ENCODE measurements at places on chromosomes 1 and 21. TPM values are rescaled to one million over a fixed set of nuclear protein-coding genes. Genes with fewer than 3 reads are reported as not detected.

GUCA2A gene
- not detected for polyA plus RNA-seq

GBP4 gene
- polyA plus RNA-seq, result 1.9 TPM

ACTL8 gene
- not detected for polyA plus RNA-seq

DNA sequence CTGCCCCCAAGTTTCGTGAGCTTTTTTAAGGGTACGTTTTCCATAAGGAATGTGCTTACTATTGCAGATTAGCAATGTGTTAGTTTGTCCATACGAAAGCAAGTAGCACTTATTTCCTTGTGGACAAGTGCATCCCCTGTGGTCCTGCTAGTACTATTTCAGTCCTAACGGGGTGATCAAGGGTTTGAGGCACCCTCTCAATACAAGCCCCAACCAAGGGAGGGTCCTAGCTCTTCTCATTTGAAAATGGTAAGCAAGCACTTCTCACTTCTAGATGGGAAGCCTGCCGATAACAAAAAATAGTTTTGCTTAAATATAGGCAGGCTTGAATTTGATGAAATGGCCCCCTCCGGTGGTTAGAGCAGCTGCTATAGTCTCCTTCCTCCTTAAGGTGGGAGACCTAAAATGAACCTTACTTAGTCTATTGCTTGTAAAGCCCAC is 64.0 kb upstream of the HMCN1 start:
- peak; percentile 74 for DNase-seq

DNA sequence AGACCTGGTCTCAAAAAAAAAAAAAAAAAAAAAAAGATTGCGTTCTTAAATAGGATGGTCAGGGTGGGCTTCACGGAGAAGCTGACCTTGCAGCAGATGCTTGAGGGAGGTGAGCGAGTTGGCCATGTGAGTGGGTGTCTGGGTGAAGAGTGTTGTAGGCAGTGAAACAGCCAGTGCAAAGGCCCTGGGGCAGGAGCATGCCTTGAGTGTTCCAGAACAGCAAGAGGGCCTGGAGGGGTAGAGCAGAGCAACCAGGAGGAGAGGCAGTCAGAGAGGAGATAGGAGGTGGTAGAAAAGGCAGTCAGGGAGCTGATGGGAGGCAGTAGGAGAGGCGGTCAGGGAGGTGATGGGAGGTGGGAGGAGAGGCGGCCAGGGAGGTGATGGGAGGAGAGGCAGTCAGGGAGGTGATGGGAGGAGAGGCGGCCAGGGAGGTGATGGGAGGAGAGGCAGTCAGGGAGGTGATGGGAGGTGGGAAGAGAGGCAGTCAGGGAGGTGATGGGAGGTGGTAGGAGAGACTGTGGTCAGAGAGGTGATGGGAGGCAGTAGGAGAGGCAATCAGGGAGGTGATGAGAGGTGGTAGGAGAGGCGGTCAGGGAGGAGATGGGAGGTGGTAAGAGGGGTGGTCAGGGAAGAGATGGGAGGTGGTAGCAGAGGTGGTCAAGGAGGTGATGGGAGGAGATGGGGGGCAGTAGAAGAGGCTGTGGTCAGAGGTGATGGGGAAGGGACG is 20.2 kb upstream of the PADI6 start:
- no peak for DNase-seq

DNA sequence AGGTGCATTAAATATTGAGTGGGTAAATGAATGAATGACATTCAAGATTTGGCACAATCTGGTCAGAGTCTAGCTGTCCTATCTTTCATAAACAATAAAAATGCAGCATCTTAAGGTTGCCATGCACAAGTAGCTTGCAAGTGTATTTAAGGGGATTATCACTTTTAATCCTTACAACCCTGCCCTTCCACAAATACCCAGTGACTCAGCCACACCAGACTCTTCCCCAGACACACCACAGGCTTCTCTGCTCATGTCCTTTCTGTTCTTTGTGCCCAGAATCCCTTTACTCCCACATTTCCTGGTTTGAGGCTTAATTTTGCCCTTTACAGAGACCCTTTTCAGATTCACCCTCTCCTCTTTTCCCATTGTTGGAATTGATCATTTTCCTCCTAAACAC is 59.8 kb downstream of the KIRREL1 start:
- no peak for DNase-seq

- no peak for DNase-seq
Measured at GRCh38 chr1:170001266-170001665, 73.2 kb downstream of the KIFAP3 start.

DNA sequence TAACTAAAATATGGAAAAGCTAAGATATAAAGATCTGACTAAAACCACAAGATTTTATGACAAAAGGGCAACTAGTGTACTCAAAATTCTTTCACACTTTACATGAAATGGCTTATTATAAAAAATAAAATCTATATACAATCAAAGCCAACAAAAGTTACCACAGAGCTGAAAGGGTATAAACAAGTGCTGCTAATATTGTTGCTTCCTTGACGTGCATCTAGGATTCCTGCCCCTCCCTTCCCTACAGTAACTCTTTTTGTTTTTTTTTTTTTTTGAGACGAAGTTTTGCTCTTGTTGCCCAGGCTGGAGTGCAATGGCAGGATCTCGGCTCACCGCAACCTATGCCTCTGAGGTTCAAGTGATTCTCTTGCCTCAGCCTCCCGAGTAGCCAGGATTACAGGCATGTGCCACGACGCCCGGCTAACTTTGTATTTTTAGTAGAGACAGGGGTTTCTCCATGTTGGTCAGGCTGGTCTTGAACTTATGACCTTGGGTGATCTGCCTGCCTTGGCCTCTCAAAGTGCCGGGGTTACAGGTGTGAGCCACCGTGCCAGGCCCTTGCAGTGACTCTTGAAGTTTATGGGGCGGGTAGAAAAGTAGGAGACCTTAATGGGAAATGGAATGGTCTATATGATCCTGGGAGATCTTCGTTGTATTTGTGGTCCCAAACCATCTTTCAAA is 4.5 kb downstream of the SRSF4 start:
- no peak for DNase-seq

DNA sequence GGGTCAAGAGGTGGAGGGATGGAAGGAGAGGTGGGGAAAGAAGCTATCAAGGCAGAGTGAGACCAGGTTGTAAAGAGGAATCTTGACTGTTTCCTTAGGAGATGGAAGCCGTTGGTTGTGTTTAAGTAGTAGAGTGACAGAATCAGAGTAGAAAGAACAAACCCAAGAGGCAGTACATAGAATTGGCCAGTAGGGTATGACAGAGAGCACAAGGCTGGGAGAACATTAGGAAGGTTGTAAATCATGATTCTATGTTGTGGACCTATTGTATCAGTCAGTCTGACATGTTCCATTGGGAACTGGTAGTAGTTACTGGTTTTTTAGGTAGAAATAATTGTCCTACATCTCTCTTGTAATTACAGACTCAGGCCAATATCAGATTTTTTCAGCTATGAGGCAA is 486.9 kb upstream of the USP24 start:
- peak; percentile 63 for DNase-seq

DNA sequence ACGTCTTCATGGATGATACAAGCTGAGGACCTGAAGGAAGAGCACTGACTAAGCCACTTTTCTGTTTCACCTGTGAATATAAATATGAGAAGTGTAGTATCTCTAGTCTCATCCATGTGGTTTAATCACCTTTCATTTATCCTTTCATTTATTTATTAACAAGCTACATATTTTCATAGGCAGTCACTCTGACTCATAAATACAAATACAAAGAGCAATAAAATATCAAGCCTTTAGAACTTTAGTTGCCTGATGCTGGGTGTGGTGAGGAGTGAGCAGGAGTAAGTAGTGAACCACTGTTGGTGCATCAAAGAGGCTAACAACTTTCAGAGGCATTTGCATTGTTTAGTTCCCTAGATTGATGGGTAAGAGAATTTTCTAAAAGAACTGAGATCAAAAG is 269.0 kb upstream of the C1orf87 start:
- no peak for DNase-seq

- DNase-seq, result no peak
Measured at GRCh38 chr1:7703321-7704213, 67.5 kb upstream of the VAMP3 start.

DNA sequence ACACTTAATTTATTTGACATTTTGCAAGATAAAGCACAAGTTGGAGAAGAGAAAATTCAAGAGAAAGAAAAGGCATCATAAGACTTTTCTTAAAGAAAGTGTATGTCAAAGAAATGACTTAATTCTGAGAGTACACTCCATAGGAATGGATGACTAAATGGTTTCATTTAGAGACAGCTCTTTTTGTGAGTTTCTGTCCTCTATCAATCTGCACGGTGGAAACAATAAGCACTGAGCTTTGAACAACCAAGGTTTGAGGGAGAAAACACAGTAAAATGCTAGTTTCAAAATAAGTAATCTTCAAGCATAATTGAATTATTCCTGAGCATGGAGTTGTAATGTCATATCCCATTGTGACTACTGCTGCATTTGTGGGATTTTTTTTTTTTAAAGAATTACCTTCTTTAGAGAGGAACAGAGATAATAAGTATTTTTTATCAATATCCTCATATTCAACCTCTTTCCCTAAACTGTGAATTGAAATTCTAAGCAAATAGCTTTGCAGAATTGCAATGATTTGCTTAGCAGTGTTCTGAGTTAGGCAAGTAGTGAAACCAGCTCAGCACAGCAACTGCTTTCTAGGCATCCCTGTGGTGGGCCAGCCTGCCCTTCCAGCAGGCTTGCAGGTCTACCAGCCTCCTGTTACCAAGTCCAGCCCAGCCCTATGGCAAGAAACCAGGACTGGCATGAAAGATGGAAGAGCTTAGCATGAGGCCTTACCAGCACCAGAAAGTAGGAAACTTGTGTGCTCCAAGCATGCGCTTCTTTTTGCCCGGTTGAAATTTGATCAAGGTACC is 38.2 kb downstream of the KCNJ6 start:
- DNase-seq, result no peak

GRCh38 chr1:21933397-21934248 is 3.5 kb downstream of the HSPG2 start:
- DNase-seq, result peak; percentile 86

DNA sequence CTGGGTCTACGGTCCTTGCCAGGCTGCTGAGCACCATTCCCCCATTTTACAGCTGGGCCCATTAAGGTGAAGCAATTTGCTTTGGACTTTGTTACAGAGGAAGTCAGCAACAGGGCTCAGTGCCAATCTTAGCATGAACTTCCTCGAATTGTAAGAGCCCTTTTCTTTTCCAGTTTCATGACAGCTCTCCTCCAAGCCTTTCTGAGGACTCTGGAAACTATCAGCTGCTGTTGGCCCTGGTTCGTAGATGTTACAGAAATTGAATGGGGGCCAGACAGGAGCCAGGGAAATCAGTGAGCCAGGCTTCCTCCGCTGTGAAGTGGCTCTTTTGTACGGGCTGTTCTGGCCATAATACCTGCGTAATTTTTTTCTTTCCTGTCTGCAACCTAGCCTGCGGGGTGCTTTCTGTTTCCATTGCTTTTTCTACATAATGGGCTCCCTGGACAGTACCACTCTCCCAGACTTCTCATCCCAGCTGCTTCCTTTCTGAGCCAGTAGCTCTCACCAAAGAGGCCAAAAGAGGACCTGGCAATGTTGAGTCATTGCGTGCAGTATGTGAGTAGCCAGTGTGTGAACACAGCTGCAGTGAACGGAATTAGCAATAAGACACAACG is 386.3 kb downstream of the DISC1 start:
- DNase-seq, result peak; percentile 97
